Stimulated activated CD4-positive, alpha-beta T cell treated with anti-CD3 and anti-CD28 coated beads, Interleukin-12 subunit alpha, Interleukin-12 subunit beta, amount 100 ng/mL, for 4 hours (primary cell): ENCODE measurements at places on chromosomes 3 and 15.

- DNase-seq, result no peak
Measured at GRCh38 chr3:58180940-58181587, 29.7 kb downstream of the DNASE1L3 start.

GRCh38 chr3:121730940-121731687, 18.4 kb downstream of the GOLGB1 start:
- DNase-seq, result no peak

- no peak for DNase-seq
Measured at GRCh38 chr3:59391131-59391530, 341.3 kb upstream of the CFAP20DC start.

- no peak for DNase-seq
Measured at GRCh38 chr3:55750525-55750924, 263.4 kb upstream of the WNT5A start.

- DNase-seq, result no peak
Measured at GRCh38 chr3:160150066-160150465, 75.2 kb upstream of the C3orf80 start.

GRCh38 chr3:103818398-103818797, 1383.6 kb downstream of the ZPLD1 start:
- DNase-seq, result no peak
